GM10248 (cell line): ENCODE measurements at places on chromosomes 2 and 18.

GRCh38 chr2:105239924-105240323, 1.6 kb upstream of the GPR45 start:
- no peak for DNase-seq

GRCh38 chr2:109531896-109532727, 81.7 kb downstream of the SEPTIN10 start:
- no peak for DNase-seq

DNA sequence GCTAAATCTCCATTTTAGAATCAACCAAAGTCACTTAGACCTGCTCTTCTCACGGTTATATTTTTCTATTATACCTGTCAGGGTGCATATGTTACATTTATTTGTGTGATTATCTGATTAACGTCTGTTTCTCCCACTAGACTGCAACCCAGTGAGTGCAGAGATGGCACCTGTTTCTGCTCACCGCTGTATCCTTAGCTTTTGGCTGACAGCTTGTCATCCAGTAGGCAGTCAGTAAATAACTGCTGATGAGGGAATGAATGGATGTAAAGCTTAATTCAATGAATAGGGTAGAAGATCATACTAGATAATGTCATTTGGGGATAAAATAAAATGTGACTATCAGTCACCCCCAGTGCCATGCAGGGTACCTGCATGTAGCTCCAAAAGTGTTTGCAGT, 6.9 kb upstream of the CHRNA1 start:
- DNase-seq, result no peak

DNA sequence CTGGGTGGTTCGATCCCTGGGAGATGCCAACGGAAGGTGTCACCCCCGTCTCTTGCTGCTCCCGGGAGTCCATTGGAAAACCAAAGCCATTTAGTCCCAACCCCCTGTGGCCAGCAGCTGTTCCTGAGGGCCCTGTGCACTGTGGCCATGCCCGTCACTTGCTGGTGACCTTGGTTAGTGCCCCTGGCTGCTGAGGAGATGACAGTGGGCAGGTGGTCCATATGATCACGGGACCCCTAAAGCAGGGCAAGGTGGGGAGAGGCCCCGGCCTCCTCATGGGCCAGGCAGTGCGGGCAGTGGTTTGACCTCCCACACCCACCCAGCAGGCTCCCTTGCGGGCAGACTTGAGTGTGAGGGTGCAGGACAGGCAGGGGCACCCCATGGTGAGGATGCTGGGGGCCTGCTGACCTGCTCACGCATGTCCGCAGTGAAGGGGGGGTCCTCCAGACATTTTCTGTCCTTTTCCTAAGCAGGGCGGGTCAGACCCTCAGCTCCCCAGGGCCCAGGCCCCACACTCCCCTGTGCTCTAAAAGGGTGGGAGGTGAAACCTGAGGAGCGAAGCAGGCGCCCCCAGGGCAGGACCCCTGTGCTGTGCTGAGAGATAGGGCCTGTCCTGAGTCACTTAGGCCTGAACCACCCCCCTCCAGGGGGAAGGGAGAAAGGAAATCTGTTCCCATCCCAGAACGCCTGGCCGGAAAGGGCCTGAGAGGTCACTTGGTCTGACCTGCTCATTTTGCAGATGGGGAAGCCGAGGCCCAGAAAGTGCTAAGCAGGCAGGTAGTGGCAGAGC, 6.8 kb downstream of the ITM2C start:
- DNase-seq, result no peak

- no peak for DNase-seq
Observed at GRCh38 chr2:70527447-70528080, 26.1 kb downstream of the TGFA start.

DNA sequence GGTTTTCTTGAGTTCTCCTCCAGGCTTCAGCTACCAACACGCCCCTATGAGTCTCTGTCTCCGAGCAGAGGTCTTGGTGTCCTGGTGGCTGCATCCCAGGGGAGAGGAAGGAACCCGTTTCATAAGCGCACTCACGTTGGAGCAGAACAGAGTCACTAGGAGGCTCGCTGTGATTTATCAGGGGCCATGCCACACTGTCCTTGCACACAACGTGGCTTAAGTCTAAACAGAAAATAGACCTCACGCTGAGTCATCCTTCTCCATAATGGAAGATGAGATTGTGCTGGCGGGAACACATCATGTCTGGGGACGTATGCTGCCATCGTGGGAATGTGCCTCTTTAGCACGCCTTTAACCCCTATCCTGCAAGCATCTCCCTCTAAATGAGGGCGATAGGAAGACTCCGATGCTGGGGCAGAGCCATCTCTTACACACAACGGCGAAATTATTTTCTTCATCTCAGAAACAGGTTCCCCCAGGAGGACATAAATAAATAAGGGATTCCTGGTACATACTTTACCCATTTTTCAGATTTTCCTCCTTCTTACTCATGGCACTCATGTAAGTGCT, 211.4 kb downstream of the KLHL29 start:
- DNase-seq, result no peak

DNA sequence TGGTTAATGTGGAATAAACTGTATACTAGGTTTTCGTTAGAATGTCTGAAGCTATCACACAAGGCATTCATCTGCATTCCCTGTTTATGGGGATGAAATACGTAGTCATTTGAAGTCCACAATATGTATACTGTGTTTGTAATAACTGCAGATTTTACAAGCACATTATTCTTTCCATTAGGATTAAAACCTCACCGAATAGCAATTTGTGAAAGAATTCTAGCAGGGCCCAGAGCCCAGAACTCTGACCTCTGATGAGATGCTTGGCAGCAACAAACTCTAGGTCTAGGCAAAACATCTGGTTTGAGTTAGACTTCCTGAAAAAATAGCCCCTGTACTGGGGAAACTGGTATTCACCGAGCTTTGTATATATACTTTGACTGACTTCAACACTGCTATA, 158.2 kb downstream of the SRBD1 start:
- no peak for DNase-seq

DNA sequence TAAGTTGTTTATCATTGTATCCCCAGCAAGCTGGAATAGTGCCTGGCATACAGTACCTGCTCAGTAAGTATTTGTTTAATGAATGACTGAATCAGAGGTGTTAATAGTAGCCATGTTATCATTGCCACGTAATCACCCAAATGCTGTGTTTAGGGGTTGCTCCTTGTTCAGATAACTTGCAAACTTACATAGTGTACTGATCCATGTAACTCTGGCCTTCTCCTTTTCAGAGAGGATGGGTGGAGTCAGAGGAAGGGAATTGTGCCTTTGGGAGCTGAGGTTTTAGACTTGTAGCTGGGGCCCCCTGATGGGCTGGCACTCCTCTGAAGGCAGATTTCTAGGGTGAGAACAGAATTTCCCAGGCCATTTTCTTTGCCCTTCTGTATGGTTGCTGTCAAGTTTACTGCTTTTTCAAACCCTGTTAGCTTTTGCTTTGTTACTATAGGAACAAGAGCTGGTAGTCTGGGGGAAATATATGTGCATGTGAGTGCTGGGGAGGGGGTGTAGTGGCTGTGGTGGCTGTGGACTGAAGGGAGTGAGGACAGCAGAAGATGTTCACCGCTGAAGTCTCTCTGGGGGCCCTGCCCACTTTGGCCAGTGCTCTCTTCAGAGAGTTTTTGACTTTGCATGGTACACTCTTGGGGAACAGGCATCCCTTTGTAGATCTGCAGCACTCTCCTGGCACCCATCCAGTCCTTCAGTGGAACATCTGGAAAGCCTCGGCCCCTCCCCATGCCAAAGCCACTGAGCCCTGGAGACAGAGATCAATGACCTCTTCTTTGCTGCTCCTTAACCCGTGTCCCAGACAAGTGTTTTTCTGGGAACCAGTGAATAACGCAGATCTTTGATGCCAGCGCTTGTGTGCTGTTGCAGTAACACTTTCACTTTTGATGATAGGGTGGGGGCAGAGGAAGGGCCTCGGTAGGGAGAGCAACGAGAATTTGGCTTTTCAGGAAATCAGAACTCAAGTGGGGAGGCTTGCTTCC, 209.0 kb downstream of the PRKCE start:
- no peak for DNase-seq

DNA sequence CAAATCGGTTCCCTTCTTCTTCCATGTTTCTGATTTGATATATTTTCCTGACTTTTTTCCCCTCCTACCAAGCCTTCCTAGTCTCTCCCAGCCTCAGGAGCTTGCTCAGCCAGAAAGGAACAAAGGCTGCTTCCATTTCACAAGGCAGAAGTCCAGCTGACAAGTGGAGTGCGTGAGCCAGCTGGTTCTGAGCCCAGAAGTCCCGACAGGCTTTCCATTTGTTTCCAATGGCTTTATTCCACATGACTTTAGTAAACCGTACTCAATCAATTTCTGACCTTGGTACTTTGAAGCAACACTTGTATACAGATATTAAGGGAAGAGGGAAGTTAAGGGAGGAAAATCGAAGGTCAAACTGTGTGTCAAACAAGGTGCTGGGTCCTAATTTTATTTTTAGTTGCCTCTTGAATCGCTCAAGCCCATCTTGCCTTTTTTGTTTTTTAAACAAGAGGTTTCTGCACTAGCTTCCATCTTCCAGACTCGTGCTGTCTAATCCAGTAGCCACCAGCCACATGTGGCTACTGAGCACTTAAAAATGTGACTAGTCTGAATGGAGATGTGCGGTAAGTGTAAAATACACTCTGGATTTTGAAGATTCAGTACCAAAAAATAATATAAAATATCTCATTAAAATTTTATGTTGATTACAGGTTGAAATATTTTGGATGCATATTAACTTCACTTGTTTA, 36.2 kb downstream of the WIPF1 start:
- no peak for DNase-seq

- no peak for DNase-seq
Observed at GRCh38 chr2:146271131-146271831, 1573.5 kb upstream of the ACVR2A start.

DNA sequence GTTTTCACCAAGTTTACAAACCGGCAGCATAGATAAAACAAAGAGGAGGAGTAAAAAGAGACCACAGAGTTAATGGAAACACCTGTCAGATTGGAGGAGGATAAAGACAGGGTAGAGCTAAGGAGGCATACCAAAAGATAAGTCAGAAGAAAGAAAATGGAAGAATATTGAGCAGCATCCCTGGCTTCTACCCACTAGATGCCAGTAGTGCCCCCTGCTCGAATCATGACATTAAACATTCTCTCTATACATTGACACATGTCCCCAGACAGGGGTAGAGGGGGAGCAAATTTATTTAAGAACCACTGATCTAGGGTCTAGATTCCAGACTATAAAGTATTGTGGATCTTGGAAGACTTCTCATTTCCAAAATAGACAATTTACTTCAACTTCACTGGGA, 159.8 kb upstream of the ETAA1 start:
- no peak for DNase-seq

GRCh38 chr2:50102383-50102782, 929.5 kb downstream of the NRXN1 start:
- no peak for DNase-seq

- no peak for DNase-seq
Observed at GRCh38 chr2:238098901-238099713, 1.0 kb upstream of the ESPNL start.

DNA sequence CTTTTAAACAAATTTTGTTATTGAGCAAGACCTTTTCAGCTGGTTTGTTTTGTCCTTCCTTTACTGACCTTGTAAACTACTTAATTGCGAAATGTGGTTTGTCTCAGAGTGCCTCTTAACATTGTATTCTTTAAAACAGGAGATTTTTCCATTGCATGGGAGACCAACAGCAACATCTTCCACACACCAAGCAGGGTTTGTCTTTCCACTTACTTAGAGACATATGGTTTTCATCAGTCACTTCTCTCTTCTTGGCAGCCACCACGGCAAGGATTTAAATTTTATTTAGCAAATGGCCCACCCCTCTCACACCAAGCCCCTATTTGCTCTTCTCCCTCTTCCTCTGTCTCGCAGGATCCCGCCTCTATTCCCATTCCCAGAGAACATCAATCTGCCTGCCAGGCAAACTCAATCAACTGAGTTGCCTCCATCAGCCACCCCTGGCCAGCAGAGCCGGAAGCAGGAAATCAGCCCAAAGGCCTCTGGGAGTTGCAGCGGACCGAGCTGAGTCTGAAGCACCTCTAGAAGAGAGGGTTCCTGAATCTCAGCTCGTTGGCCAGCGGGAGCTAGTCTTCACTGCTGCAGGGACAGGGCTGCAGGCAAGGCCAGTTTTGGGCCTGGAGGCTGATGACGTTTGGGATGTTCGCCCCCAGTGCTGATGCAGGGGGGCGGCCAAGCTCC, 11.3 kb upstream of the CIB4 start:
- no peak for DNase-seq

DNA sequence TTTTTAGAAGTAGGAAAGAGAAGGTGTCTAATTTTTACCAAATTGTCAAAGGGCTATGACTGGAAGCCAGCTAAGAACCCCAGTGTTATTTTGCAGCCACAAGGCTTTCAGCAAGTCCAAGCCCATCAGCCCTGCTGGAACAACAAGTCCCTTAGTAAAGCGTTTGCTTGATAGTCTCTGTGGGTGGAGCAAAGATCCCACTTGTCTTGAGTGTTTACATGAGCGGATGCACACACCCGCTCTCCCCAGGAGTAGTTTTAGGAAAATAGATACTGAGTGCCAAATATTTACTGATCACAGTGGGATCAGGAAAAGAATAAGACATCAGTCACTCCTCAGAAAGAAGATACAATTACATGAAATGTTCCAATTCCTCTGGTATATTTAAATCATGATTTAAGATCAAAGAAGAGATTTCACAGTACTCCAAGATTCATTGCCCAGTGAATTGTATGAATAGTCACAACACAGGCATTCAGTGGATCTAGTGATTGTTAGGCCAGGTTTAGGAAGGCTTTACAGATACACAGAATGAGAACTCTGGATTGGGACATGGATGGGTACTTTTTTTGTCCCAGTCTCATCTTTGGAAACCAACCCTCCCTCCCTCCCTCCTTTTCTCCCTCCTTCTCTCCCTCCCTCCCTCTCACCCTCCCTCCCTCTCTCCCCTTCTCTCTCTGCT, 514.9 kb downstream of the PTPRM start:
- DNase-seq, result no peak

GRCh38 chr2:120552079-120552478, 183.6 kb upstream of the GLI2 start:
- DNase-seq, result no peak

DNA sequence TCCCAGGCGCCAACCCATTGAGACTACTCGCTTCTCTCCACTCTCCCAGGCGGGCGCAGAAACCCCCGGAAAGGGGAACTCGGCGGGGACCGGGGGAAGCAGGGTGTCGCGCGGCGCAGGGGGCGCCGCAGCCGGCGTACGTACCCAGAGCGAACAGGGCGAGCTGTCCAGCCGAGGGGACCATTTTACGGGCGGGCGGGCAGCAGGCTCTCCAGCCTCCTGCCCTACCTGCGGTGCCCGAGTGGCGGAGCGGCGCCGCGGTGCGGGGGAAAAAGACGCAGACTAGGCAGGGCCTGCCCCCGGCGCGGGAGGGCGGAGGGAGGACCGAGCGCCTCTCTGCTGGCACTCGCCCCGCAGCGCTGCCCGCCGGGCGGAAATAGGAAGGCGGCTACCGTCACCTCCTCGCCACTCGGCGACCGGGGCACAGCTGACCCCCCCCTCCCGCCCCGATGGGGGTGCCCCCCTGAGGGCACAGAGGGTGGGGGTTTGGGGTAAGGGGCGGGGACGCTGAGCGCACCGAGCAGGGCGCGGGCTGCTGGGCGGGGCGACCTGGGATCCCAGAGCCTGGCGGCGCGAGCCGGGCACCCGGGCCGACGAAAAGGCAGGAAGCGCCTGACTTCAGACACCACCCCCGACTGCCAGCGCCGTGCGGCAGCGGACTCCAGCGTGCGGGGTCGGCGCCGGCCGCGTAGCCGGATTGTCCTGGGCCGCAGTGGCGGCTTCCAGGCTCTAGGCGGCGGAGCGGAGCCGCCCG, at the start of gene TGFA:
TGFA (minus strand) TSS at position 243 of the 754 bp plus-strand sequence; CDS start at position 184, 59 bp downstream.
- peak; percentile 73 for DNase-seq

- no peak for DNase-seq
Observed at GRCh38 chr2:29607038-29607420, 314.4 kb downstream of the ALK start.

- no peak for DNase-seq
Observed at GRCh38 chr2:64402876-64403275, 51.1 kb upstream of the LGALSL start.

GRCh38 chr18:44838971-44839666, 158.4 kb downstream of the SETBP1 start:
- DNase-seq, result peak; percentile 71
